ENCODE measurements at places on chromosomes 1 and 21.

GRCh38 chr1:42851420-42851819 lies 5.0 kb downstream of the ZNF691 start:
- no peak for DNase-seq

GRCh38 chr1:36400825-36401601 lies 3.3 kb upstream of the LSM10 start:
- DNase-seq = no peak

DNA sequence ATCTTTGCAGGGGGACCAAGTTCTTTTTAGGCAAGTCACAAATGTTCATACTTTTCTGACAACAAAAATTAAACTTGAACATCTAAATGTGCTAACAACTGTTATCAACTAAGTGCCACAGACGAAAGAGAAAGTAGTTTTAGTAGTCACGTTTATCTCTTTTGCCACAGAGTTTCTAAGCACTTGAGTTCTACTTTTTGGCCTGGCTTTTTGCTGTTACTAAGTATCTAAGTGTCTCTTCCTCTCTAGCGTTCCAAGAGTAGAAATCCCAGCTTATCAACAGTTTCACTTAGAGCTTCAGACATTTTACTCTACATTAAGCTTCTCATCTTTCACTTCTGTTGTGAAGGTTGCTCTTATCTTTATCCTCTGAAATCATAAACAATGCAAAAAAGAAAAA lies 34.2 kb downstream of the GATAD2B start:
- DNase-seq = no peak

GRCh38 chr21:15408089-15408488 lies 321.7 kb upstream of the USP25 start:
- DNase-seq = no peak

GRCh38 chr1:28928314-28928941 lies 14.1 kb downstream of the EPB41 start:
- no peak for DNase-seq

- DNase-seq = no peak
Observed at GRCh38 chr1:19557609-19558051, 72.3 kb upstream of the CAPZB start.

- DNase-seq = no peak
Observed at GRCh38 chr1:36913484-36914060, 120.7 kb downstream of the GRIK3 start.

DNA sequence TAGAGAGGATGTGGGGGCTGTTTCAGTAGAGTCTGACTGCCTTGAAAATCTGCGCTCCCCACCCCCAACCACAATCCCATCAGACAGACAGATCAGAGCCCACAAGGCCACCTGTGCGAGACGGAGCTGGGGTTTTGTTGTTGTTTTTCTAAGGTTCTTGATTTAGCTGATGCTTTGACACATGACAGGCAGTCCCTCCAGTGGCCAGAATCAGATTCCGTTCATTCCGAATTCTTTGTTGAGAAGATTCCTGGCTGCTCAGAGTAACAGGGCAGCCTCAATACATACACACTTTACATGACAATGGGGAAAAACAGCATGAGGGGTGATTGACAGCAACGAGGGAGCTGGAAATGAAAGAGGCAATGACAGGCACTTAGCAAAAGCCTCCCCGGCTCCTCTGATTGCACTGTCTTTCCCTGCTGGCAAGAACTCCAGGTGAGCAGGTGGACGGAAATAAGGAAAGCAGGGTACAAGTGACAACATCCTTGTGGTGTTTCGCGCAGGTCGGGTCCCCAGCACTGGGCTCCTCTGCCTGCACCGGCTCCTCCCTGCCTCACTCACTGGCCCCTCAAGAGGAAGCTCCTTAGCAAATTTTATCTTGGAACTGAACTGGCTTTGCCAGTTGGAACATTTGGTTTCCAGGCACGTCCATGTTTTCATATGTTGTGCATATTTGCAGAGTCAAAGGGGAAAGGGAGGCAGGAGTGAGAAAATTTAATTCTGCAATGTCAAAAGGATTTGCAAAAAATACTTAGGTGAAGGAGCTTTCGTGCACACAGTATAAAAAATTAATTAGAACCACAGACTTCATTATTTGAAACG lies 148.7 kb downstream of the PGBD5 start:
- no peak for DNase-seq

DNA sequence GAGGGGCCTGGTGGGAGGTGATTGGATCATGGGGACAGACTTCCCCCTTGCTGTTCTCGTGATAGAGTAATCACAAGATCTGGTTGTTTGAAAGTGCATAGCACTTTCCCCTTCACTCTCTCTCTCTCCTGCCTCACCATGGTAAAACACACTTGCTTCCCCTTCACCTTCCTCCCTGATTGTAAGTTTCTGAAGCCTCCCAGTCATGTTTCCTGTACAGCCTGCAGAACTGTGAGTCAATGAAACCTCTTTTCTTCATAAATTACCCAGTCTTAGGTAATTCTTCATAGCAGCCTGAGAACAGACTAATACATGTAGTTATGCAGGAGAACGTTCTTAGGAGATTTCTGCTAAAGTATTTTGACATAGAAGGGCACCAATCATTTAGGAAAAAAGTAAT lies 59.9 kb upstream of the FBXO28 start:
- DNase-seq = no peak

- no peak for DNase-seq
Observed at GRCh38 chr1:62706985-62707743, 19.0 kb upstream of the DOCK7 start.

GRCh38 chr1:235782601-235783000 lies 84.1 kb downstream of the LYST start:
- no peak for DNase-seq

- no peak for DNase-seq
Observed at GRCh38 chr21:36587388-36587787, 107.5 kb upstream of the CLDN14 start.

- no peak for DNase-seq
Observed at GRCh38 chr1:27136236-27136551, 18.7 kb downstream of the SLC9A1 start.

- DNase-seq = no peak
Observed at GRCh38 chr1:201304126-201304525, 20.8 kb downstream of the PKP1 start.

DNA sequence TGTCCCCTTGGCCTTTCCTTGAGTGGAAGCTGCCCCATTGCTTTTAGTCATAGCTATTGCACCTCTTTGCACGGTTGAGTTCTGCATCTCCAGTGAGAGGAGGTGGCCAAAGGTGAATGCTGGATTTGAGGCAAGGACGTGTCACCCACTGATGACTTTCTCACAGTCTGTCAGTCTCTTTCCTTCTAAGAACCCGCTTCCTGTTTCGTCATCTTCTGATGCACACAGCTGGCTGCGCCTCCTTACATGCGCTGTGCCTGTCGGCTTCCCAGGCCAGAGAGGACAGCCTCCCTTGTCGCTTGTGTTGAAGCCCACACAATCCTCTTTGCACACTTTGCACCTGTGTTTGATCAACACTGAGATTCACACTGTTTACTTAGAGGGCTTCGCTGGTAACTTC lies 41.8 kb upstream of the PWP2 start:
- no peak for DNase-seq

DNA sequence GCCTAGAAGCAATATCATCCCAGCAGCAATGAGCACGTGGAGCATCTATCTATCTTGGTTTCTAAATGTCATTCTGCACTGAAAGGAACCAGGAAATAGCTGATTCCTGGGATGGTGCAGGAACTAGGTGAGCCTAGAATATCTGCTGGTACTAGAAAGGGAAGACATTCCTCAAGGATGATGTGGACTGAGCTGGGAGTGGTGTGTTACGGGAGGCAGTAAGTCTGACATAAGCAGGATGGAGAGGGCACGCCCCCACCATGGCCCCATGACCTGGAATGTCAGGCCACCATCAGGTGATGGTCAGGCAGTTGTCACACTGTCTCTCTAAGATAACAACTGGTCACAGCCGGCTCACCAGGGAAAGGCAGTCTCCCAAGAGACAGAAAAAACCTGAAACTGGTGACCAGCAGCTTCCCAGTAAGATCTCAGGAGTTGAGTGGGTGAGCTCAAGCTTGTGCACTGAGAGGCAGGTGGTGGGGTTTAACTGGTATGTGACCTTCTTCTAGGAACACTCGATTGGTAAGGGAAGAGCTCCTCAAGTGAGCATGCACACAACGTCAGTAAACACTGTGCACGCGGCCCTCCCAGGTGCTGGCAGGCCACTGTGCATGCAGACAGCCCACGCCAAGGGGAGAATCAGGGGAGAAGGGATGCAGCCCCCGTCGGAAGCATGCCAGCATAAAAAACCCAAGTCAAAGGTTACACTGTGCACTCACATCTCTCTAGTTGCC lies 148.7 kb downstream of the ADSS2 start:
- DNase-seq = no peak

- DNase-seq = no peak
Observed at GRCh38 chr1:119286587-119287181, 81.9 kb upstream of the HAO2 start.

GRCh38 chr1:9019896-9020295 lies 6.3 kb downstream of the SLC2A7 start:
- DNase-seq = no peak

GRCh38 chr1:223776075-223776814 lies 63.9 kb downstream of the CAPN2 start:
- DNase-seq = no peak

- DNase-seq = no peak
Observed at GRCh38 chr1:20708057-20708456, 9.8 kb downstream of the KIF17 start.

DNA sequence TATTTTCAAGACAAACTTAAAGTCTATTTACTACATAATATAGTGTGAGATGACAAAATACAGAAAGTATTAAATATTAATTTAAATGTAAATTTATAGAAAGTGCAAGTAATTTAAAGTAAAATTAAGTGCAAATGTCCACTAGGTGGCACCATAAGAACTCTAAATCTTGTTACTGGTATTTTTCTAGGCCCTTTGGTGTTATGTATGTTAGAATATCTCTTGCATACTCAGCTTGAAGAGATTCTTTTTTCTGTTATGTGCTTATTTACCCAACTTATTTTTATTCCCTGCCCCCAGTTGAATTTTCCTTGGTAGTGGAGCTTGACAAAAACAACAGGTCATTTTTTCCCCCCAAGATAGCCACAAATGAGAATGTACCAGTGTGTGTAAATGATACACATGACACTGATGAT lies 71.5 kb downstream of the RPS6KC1 start:
- no peak for DNase-seq

GRCh38 chr1:70353601-70354331 lies 756 bp downstream of the ANKRD13C start:
- DNase-seq = peak; percentile 34

GRCh38 chr21:33976082-33977016 lies 60.7 kb upstream of the ATP5PO start:
- DNase-seq = no peak
